ENCODE measurements at places on chromosomes 16 and 17.

GRCh38 chr17:5211458-5211857, 19.8 kb upstream of the ZNF594 start:
- no peak for DNase-seq

DNA sequence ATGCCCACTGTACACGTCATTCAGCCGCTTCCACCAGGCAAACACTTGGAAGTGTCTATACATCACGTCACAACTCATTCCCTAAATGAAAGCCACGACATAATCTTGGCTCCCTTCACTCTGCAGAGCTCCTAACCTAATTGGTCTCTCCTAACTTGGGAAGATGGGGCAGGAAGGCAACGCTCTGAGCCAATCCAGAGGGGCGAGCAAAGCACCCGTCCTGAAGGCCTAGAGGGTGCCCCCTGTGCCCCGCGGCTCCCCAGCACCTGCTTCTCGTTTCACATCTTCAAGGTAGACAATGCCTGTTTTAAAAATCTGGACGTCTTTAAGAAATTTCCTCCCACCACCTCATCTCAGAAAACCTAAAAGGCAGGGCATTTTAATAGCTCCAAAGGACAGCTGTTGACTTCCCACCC, 1.0 kb downstream of the CSNK2A2 start:
- DNase-seq = no peak

DNA sequence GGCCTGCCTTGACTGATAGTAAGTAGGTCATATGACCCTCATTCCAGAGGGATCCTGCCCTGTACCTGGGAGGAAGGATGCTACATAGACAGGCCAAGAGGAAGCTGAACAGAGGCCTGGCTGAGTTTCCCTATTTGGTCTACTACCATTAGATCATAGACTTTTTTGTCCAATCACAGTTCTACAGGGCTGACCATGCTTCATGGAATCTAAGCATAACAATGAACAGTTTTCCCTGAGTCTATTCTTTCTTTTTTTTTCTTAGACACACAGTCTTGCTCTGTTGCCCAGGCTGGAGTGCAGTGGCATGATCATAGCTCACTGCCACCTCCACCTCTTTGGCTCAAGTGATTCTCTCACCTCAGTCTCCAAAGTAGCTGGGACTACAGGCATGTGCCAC, 3.9 kb downstream of the GPR179 start:
- DNase-seq = no peak

GRCh38 chr17:17398943-17399926, 77.6 kb upstream of the MED9 start:
- DNase-seq = no peak

DNA sequence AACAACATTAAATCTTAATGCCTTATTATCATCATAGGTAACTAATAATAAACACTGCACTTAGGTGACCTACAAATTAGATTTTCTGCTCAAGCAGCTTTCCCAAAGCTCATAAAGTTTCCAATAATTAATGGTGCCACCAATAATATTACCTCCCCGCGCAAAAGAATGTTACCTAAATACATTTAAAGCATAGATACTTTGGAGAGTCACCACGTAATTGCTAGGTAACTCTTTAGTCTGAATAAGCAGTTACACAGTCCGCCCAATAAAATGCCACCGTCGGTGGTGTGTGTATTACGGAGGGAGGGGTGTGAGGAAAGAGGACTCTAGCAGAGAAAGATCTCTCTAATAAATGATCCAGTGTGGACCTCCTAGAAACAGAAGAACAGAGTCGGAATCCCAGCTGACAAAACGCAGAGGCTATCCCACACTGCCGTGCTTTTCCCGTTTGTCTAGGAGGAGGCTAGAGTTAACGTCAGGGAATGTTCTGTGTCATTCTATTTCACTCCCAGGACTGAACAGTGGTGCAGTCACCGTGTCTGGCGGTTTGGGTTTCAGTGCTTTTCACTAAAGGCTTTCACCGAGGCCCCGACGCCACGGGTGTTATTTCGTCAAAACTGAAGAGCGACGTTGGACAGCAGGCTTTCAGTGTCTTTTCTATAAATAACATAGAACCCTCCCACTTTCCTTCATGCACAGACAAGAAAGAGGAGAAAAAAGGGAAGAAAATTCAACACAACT, 630 bp downstream of the RNFT1 start:
- DNase-seq = no peak
